ENCODE measurements at places on chromosomes 12 and 14.
A peak's percentile ranks its signal among the peaks of the same experiment; 100 is the strongest.

DNA sequence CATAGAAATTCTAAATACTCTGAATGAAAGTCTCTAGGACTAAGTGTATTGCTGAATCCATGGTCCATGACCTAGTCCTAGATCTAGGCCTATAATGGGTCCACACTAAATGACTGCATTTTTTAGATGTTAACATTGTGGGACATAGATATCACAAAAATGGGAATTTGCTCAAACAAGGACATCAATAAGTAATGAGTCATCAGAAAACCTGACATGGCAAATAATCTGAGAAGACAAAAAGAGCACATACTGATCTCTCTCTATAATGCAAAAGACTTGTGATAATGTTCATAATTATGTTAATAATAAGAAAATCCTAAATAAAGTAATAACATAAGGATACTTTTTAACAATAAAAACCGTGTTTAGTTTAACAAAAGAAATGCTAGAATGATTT lies 1168.4 kb downstream of the FSCB start:
- DNase-seq, result no peak

GRCh38 chr12:20620261-20620660 lies 74.9 kb upstream of the SLCO1C1 start:
- no peak for DNase-seq

- no peak for DNase-seq
Observed at GRCh38 chr12:123229051-123229450, 3.9 kb downstream of the MPHOSPH9 start.

- DNase-seq, result no peak
Observed at GRCh38 chr12:57431654-57432188, 878 bp upstream of the R3HDM2 start.

GRCh38 chr12:109777544-109777943 lies 55.7 kb downstream of the TRPV4 start:
- DNase-seq, result peak; percentile 73

- DNase-seq, result no peak
Observed at GRCh38 chr12:91680864-91681263, 464.8 kb downstream of the BTG1 start.

GRCh38 chr12:104641862-104642261 lies 185.1 kb downstream of the CHST11 start:
- no peak for DNase-seq

DNA sequence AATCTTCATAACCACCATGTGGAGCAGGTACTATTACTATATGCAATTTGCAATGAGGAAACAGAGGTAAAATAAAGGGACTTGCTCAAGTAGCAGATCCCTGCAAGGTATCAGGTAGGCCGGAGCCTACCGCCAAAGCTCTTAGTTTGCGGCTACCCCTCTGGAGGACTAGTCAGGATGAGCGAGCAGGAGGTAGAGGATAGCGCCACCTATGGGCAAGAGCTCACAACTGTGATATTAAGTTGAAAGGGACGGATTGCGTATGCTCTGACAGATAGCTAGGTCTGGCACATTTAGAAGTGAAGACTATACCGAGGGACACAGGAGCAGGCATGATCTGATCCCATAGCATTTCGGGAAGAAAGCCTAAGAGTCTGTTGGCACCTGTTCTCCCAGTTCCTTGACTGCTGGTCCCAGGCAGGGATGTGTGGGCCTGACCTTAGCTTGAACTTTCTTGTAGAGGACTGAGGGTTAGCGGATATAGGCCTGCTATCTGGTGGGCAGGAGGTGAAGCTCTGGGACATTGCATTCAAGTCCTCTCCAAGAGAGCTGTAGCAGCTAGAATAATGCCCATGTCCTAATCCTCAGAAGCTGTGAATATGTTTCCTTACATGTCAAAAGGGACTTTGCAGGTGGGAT lies 48.0 kb downstream of the SLC17A8 start:
- peak; percentile 53 for DNase-seq

- DNase-seq, result no peak
Observed at GRCh38 chr14:48936362-48936761, 649.8 kb downstream of the RPS29 start.

DNA sequence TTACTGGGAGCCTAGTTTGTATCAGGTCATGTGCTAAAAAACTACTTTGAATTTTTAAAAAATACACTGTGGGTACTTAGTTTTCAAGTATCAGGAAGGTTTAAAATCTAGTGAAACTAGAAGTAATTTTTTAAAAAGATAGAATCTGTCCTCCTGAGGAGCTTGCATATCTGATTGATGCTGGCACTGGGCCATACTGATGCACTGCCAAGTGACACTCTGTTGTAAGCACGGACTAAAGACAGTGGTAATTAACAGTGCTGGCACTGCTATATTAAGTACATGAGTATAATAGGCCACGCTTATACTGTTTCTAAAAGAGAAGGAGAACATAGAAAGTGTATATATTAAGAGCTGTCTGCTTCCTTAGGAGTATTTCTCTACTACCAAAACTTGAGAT lies 10.0 kb upstream of the TBC1D30 start:
- no peak for DNase-seq

Measured in DND-41 (cell line).